Panc1 (cell line): ENCODE measurements at places on chromosomes 5 and 9.
A peak's percentile ranks its signal among the peaks of the same experiment; 100 is the strongest.

- DNase-seq, result no peak
Observed at GRCh38 chr5:56670916-56671315, 144.4 kb upstream of the MAP3K1 start.

DNA sequence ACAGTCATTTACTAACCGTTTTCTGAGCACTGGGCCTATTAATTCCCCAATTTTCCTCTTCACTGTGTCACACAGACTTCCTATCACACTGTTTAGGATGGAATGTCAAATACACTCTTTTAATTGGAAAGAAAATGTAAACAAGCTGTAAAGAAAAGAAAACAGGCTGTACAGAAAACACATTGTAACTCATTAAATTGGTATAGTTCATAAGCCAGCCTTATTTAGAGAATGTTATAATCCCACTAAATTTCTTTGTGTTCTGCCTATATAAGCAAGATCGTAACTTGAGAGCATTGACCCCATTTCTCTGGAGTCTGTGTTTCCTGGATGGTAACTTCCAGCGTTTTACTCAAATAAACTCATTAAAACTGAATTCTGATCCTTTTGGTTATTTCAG is 46.5 kb downstream of the TARS1 start:
- no peak for DNase-seq

- no peak for DNase-seq
Observed at GRCh38 chr5:156295431-156295830, 31.5 kb upstream of the SGCD start.

DNA sequence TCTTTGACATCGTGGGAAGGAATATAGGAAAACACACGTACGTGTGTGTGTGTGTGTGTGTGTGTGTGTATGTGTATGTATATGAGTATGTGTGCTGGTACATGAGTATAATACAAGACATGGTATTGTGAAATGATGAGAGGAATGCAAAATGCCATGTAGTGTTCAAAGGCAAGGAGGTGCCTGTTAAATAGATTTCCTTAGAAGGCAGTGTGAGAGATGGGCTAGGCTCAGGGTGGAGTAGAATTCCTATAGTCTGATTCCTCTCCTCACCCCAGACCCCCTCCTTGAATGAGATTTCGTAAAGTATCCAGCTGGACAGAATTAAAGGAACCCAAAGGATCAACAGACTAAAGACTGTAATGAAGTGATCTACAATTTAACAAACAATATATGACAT is 11.1 kb downstream of the GPR21 start:
- no peak for DNase-seq

- no peak for DNase-seq
Observed at GRCh38 chr5:154211641-154212390, 21.3 kb downstream of the GALNT10 start.

- no peak for DNase-seq
Observed at GRCh38 chr5:144017631-144018030, 152.8 kb downstream of the YIPF5 start.

DNA sequence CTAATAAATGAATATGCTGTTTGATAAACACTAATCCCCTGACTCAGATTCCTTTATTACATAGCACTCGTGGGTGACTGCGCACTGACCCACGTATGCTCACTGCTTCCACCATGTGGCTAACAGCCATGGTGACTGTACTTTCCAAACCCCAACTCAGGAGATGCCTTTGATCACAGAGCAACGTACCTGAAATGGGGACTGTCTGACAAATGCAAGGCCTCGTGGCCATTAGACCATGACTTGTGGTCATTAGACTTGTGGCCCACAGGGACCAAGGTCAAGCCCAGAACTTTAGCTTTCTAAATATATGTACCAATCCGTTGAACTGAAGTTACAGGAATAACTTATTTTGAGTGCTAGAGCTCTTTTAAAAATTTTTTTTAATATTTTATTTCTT is 46.6 kb downstream of the CYFIP2 start:
- DNase-seq, result peak; percentile 36

GRCh38 chr5:74693191-74693590 is 8.2 kb downstream of the HEXB start:
- no peak for DNase-seq

GRCh38 chr9:109912082-109912582 is 132.1 kb downstream of the PALM2AKAP2 start:
- DNase-seq, result peak; percentile 50

DNA sequence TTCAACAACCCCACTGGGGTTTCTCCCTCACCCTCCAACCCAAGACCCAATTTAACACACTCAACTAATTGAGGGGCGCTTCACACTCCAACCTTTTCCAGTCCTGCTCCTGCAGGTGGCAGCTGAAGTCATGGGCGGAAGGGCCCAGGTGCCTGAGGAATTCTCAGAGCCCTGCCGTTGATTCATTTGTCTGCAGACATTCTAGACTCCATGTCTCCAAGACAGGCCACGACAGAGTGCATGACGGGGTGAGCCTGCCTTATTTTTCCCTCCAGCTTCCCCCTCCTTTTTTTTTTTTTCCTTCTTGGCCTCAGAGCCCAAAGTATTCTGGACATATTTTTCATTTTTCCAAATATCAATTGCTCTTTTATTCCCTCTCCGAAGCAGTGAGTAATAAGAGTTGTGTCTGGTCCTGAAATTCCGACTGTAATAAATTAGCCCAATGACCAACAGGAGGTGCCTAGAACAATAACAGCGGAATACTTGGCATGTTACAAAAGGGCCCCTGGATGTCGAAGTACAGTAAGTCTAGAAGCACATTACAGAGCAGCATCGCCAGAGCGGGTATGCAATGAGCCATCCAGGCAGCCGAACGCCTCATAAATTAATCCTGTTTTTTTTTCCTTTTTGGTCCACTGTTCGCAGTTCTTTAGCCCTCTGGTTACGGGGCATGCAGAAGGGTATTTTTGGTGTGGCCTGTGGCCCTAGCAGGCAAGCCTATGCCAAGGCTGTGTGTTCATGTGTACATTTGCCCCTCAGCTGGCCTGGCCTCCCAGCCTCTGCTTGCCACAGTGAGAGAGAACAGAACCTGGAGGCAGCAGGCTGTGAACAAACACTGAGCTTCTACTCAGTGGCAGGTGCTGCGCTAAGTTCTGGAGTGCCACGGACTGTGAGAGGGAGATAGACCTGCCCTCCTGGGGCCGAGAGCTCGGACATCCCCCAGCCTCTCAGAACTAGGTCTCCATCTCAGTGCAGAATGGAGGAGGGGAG is 8.6 kb upstream of the SMIM23 start:
- DNase-seq, result no peak

DNA sequence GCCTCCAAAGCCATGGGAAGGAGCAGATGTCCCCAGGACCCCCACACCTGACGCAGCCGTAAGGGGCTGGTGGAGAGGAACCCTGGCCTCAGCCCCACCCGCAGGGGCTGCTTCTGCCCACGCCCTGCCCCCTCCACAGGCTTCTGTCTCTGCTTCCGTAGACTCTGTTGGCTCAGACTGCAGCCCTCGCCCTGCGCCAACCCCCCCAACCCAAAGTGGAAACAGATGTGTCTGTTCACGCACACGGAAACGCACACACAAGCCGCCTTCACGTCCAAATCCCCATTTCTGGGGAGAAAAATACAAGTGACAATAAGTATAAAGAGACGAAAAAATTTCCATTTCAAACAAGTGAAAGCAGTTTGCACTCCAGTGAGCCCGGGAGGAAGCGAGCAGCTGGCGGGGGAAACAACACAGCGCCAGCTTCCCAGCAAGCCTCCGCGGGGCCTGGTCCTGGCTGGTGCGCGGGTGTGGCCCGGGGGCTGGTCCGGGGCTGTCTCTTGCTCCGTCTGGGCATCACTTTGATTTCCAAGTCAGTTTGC is 32.6 kb upstream of the RXRA start:
- DNase-seq, result no peak

DNA sequence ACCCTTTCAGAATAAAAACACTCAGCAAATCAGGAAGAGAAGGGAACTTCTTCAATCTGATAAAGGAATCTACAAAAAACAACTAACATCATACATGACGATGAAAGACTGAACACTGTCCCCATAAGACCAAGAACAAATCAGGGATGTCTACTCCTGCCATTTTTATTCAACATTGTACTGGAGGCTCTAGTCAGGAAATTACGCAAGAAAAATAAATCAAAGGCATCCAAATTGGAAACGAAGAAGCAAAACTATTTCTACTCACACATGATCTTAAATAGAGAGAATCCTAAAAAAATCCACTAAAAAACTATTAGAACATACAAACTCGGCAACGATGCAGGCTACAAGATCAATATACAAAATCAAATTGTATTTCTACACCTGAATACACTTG is 42.3 kb downstream of the IPPK start:
- DNase-seq, result no peak

GRCh38 chr5:68134033-68134668 is 81.4 kb upstream of the PIK3R1 start:
- no peak for DNase-seq

GRCh38 chr5:168752416-168753190 is 173.4 kb upstream of the PANK3 start:
- DNase-seq, result no peak

GRCh38 chr5:113632996-113633395 is 119.5 kb downstream of the YTHDC2 start:
- no peak for DNase-seq

GRCh38 chr5:90055831-90056328 is 353.7 kb downstream of the CETN3 start:
- peak; percentile 17 for DNase-seq

DNA sequence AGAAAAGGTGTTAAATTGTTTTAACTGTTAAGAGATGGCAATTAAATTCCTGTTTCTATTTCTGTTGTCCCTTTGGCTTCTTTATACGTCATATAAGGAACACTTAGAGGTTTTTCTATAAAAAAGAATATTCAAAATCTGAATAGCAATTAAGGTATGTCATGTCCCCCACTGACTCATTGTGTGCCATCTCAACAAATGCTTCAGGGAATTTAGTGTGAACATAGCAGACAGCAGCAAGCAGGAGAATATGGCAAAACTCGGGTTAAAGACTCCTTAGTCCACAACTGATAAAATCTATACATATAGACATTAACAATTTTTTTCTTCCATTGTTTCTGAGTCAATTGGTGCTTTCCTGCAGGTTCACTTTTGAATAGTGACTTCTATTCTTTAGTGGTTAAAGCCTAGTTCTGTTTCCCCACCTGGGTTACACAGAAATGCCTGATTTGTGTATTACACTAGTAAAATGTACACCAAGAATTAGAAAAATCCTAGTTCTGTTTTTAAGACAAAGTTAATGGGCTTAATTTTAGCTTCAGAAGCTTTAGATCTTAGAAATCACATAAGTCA is 17.9 kb upstream of the RPS23 start:
- DNase-seq, result no peak
